NCI-H446 (cell line): ENCODE measurements at places on chromosomes 5 and 9.

DNA sequence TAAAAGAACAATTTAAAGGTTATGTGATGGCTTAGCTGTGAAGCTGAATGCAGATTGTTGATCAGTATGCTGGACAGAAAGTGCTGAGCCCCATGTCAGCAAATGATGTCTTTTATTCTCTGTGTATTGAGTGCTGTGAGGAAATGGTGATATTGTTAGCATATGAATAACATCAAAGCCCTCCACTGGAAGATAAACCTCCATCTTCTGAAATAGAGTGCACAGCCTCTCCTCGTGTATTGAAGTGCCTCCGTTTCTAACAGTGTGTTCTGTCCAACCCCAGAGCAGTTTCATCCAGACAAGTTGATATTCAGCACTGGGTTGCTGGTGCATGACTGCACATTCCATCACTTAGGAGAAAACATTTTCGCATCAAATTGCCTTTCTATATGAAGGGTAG lies 242.9 kb downstream of the CSNK1G3 start:
- DNase-seq, result no peak

GRCh38 chr5:88250010-88250409 lies 18.6 kb downstream of the TMEM161B start:
- DNase-seq, result no peak

GRCh38 chr5:179616002-179616594 lies 7.4 kb downstream of the HNRNPH1 start:
- no peak for DNase-seq

GRCh38 chr5:39016587-39017275 lies 57.5 kb downstream of the RICTOR start:
- no peak for DNase-seq

DNA sequence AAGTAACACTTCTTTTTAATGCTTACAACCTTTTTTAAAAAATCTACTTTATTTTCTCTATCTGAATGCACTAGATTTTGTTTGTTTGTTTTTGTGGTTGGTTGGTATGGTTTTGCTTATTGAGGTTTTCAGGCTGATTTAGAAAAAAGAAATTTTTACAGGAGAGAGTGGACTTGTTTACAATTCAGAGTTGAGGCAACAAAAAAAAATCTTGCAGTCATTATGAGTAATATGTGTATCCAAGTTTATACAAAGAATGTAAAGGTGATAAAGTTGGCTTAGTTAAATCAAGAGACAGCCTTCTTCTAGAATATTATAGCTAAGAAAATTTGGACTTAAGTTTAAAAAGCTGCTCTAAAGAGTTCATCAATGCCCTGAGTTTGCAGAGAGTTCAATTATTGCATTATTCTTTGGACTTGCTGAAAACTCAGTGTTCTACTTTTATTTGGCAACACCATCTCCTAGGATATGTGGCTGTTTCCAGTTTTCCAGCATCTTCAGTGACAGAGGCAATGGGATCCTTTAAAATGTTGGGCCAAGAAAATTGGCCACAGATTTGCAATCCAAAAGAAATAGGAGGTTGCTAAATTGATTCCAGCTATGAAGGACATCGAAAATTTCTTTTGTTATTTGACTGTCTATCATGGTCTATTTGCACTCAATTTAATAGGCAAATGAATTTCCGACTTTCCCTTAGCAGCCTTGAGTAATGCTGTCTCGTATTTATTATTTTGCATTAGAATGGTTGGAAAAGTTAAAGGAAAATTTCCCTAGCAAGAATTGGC lies 10.7 kb downstream of the STK32A start:
- peak; percentile 8 for DNase-seq

DNA sequence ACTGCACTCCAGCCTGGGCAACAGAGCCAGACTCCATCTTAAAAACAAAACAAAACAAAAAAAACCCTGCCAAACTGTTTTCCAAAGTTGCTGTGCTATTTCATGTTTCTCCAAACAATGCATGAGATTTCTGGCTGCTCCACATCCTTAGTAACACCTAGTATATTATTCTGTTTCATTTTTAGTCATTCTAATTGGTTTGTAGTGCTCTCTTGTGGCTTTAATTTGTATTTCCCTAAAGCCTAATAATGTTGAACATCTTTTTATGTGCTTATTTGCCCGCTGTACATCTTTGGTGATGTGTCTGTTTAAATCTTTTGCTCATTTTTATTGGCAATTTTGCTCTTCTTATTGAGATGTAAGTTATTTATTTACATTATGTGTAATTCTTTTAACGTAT lies 18.4 kb upstream of the TTC1 start:
- no peak for DNase-seq

DNA sequence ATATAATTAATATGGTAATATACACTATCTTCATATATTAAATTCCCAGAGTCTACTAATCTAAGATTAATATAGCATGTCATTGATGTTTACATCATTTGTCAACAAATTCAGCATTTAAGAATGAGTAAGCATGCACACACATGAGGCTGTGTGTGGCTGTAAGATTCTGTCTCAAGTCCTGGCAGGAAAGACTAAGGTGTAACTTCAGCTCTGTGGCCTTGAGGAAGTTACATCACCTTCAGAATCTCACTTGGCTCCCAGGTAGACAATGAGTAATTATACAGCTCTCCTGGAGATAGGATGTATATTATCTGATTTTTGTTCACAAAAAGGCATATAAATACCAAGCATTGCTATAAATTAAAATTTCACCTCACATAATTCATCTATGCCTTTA lies 119.4 kb upstream of the IQGAP2 start:
- DNase-seq, result no peak

DNA sequence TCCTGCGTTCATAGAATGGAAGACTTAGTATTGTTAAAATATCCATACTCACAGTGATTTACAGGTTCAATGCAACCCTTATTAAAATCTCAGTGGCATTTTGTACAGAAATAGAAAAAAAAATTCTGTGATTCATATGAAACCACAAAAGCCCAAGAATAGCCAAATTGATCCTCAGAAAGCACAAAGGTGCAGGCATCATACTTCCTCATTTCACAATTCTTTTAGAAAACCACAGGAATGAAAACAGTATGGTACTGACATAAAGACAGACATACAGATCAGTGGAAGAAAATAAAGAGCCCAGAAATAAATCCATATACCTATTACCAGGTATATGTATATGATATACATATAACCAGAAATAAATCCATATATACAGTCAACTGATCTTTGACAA lies 86.8 kb upstream of the MEGF10 start:
- DNase-seq, result no peak

DNA sequence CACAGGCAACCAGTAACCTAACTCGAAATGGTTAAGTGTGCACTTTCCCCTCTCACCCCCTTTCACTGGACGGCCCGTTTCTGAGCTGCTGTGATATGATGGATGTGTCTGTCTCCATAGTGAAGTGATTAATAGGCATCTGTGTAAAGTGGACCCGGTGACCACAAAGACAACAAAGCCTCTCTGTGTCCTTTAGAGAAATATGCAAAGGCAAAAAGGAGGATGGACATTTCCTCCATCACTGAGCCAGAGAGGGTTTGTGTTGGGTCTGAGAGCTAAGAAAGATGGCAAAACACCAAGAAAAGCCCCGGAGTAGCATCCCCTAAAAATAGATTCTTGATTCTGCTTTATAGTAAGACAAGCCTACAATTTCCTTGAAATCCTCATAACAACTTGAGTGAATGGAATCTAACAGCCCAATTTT lies 120.6 kb downstream of the SEMA6A start:
- DNase-seq, result no peak

- DNase-seq, result no peak
These were observed 100.3 kb downstream of the ENTREP1 start for GRCh38 chr9:69425136-69425801.

GRCh38 chr9:124590889-124591641 lies 83.9 kb upstream of the NR5A1 start:
- peak; percentile 54 for DNase-seq

GRCh38 chr9:20985851-20986600 lies 45.4 kb downstream of the HACD4 start:
- no peak for DNase-seq

DNA sequence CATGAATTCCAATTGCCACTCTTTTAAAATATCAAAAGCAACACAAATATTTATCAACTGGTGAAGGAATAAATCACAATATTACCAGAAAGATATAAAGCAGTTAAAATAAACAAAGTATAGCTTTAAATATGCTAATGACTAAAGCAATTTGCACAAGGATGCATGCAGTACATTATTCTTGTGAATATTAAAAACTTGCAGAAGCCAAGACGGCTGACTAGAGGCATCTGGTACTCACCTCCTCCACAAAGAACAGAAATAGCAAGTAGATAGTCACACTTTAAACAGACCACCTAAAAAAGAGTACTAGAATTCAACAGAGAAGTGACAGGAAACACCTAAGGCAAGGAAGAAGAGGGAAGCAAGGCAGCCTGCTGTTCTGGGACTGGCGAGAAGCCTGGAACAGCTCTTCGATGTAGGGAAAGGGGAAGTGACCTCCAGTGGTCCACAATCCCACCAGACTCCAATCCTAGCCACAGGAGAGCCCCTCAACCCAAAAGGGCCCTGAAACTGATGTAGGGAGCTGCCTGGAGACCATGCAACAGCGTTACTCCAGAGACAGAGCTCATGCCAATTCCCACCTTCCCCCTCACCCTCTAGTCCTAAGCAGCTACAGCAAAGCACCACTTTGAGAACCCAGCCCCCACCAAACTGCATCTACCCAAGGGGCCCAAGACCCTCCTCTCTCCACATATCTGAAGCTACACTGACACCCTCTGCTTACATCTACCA lies 86.3 kb downstream of the LPAR1 start:
- DNase-seq, result no peak

DNA sequence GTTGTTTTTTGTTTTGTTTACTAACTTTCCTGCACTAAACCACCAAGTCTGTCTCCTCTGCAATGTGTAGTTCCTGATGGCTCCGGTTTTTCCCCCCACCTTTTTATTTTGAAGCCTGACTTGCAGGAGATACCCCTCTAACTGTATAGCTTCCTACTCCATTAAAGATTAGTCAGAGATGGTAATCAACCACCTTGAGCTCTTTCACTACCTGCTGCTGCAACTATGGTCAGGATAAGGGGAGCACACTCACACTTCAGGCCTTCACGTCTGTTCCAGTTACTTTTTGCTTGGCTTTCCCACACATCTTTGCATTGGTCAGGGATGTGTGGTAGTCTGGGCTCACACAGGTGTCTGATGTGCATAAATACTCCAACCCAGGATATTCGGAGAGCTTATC lies 63.4 kb downstream of the NR6A1 start:
- no peak for DNase-seq

GRCh38 chr9:92378865-92379560 lies 25.4 kb downstream of the OGN start:
- DNase-seq, result no peak

DNA sequence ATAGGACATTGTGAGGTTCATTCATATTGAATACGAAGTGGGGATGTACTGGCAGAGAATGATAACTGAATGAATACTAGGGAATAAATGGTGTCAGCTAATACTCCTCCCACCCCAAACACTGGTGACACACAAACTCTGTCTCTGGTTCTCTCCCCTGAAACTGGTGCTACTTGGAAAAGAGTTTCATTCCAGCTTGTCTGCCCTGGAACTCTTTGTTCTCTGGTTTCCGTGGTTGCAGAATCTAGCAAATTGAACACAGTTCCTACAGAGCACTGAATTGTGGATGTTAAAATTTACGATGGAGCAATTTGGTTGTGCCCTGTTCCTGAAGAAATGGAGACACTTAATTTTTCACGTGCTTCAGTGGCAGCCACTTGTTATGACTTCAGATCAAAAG lies 181.7 kb downstream of the KCTD16 start:
- DNase-seq, result peak; percentile 15

DNA sequence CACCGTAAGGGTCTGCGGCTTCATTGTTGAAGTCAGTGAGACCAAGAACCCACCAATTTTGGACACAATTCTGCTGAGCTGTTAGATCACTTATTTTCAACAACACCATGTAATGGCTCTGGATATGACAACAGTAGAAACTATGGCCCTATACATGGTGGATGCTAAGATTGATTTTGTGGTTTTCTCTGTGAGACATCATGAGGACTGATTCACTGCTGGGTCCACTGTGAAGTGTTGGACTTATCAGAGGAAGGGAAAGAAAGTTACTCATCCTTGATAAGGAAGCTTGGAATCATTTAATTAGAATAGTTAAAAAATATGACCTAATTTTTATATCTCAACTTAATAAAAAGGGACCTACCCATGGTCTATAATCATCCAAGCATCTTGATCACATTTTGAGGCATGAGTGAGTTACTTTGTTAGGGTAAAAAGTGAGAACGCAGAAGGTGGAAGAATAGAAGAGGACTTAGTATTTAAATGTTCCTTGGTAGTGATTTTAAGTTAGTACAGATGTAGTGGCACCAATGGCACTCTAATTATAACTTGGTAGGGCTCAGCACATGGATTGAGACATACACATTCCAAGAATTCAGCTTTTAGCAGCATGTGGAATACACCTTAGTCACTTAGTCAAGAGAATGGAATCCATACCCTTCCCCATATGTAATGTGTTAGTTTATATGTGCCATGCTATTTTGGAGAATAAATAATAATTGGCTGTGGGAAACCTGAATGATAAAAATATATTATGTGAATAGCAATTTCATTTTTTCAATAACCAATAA lies 123.5 kb upstream of the CD180 start:
- no peak for DNase-seq

GRCh38 chr5:85500869-85501268 lies 1116.2 kb upstream of the EDIL3 start:
- no peak for DNase-seq

- no peak for DNase-seq
These were observed 2.0 kb downstream of the TMEM268 start for GRCh38 chr9:114613087-114613486.

- DNase-seq, result no peak
These were observed 196.7 kb downstream of the MPDZ start for GRCh38 chr9:13082796-13083195.

- DNase-seq, result no peak
These were observed 5.3 kb upstream of the SREK1 start for GRCh38 chr5:66138637-66139317.
